ENCODE measurements at places on chromosomes 7 and 10. TPM values are rescaled to one million over a fixed set of nuclear protein-coding genes. Genes with fewer than 3 reads are reported as not detected.

Gene FLNC
- 153 TPM for total RNA-seq

Gene TFPI2
- total RNA-seq = 166 TPM

Gene ANKRD61
- 0.35 TPM for total RNA-seq

Gene TMEM229A
- total RNA-seq = 0.23 TPM

Gene RADIL
- total RNA-seq = 0.38 TPM

Gene GIMAP4
- total RNA-seq = not detected

Gene MAPK8
- 13.2 TPM for total RNA-seq

Gene DPYSL4
- 4.9 TPM for total RNA-seq

Gene TSC22D4
- total RNA-seq = 5.3 TPM

Gene TMEM196
- not detected for total RNA-seq

Gene PLPP4
- total RNA-seq = 3.2 TPM

Gene SPAG6
- not detected for total RNA-seq

Gene HTR5A
- total RNA-seq = not detected

Gene PRSS2
- not detected for total RNA-seq

Gene AMPH
- 0.23 TPM for total RNA-seq

Gene GARIN1A
- total RNA-seq = 0.53 TPM

Gene KRIT1
- 23.4 TPM for total RNA-seq

Gene SSC4D
- total RNA-seq = 0.68 TPM

Gene DENND2A
- total RNA-seq = 0.75 TPM

Gene AKR1D1
- not detected for total RNA-seq

Gene CFAP70
- total RNA-seq = 0.94 TPM

Gene FOXP2
- total RNA-seq = 0.08 TPM

Gene SPOCK2
- 0.12 TPM for total RNA-seq

Gene SPDYE2B
- 0.12 TPM for total RNA-seq

Gene MMP21
- 0.30 TPM for total RNA-seq

Gene GSTO1
- total RNA-seq = 193 TPM

Gene LIPM
- not detected for total RNA-seq

Gene OR2A5
- total RNA-seq = not detected

Gene AGAP4
- 2.5 TPM for total RNA-seq

Gene HACD1
- 11.0 TPM for total RNA-seq

Gene ACTL6B
- not detected for total RNA-seq

Gene CTAGE4
- total RNA-seq = 0.35 TPM

Gene ACSM6
- not detected for total RNA-seq

Gene SAMD9L
- total RNA-seq = 9.5 TPM

Gene WNT8B
- total RNA-seq = not detected

Gene TMEM236
- total RNA-seq = not detected
